ENCODE measurements at places on chromosomes 2 and 18.

- no peaks in the 10 kb centered on the region for H3K27me3 ChIP-seq
- no peak for DNase-seq
- H3K4me3 ChIP-seq = no peak overlapping the region
- H3K36me3 ChIP-seq = no peaks in the 10 kb centered on the region
Observed at GRCh38 chr2:36698993-36699392, 2.5 kb downstream of the VIT start.

DNA sequence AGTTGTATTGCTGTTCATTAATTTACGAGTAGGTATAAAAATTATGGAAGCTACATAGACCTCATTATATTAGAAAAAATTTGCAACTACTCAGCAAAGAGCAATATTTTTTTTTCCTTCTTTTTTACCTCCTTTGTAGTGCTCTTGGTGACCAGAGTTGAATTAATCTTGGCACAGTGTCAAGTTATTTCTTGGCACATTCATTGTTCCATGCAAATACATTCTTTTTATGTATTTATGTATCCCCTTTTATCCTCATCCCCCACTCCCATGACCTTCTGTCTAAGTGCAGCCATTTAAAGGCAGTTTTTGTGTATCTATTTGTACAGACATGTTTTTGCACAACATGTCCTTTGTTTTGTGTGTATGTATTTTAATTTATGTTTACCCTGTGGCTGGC, 224.5 kb downstream of the CCDC102B start:
- no peaks in the 10 kb centered on the region for H3K36me3 ChIP-seq
- H3K4me3 ChIP-seq = no peak overlapping the region
- H3K27ac ChIP-seq = no peak overlapping the region
- no peaks in the 10 kb centered on the region for H3K27me3 ChIP-seq

DNA sequence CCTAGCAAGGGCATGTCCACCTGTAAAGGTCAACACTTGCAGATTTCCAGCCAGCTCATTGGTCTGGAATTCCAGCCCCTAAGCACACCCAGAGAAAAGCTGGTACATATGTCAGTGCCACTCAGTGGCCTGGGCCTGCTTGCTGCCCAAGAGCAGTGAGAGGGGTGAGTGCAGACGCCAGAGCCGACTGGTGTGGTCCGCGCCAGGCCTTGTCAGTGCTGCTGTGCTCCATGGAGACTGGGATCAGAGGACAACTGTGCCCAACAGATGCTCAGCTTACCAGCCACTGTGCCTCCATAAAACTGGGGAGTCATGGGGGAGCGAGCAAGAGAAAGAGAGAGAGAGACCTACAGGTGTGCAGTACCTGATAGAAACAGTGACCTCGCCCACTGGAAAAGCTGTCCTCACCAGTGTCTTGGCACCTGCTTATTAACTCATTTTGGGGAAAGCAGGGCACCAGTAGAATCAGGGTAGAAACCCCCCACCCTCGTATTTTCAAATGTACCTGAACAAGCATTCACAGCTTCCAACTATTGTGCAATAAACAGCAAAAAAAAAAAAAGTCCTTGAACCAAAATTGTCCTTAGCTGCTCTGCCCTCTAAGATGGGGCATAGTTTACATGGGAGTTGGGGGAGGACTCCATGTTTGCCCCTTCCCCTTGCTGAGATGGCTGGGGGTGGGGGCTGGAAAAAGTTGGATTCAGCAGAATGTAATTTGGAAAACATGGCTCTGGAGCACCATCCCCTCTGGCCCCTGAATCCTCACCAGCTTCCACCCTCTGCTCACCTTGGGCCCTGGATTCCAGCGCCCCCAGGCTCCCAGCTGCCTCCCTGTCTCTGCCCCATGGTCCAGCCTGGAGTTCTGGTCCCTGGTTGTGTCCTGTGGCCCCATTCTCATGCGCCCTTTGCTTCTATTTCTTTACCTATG, 1.4 kb upstream of the SP140L start:
- H3K27me3 ChIP-seq = no peaks in the 10 kb centered on the region
- H3K27ac ChIP-seq = no peak overlapping the region
- no peak for DNase-seq
- no peaks in the 10 kb centered on the region for H3K4me1 ChIP-seq
- no peak overlapping the region for H3K4me3 ChIP-seq

DNA sequence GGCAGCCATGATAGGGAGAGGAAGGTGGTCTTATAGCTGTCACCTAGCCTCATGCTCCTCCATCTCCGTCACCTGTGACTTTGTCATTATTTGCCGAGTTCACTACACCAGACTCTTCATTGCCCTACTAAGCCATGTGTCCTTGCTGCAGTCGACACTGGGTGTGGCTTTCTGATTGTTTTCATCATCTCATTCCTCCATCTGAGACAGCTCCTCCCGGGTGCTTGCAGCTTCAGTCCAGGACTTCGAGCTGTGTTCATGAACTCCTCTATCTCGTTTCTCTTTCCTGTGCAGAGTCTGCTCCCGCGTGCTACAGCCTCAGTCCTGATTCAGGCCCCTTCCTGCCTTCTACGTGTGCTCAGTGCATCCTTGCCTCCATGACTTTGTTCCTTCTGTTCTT, 295.1 kb upstream of the TNP1 start:
- no peak overlapping the region for H3K27ac ChIP-seq
- H3K4me3 ChIP-seq = no peak overlapping the region
- H3K4me1 ChIP-seq = no peaks in the 10 kb centered on the region
- DNase-seq = no peak
- no peaks in the 10 kb centered on the region for H3K27me3 ChIP-seq

GRCh38 chr2:181178130-181178529, 197.7 kb downstream of the UBE2E3 start:
- H3K27me3 ChIP-seq = no peaks in the 10 kb centered on the region
- no peak overlapping the region for H3K27ac ChIP-seq
- H3K36me3 ChIP-seq = no peaks in the 10 kb centered on the region

GRCh38 chr2:189179570-189179950, at the start of gene COL5A2:
TSS of gene COL5A2 (minus strand) at chr2:189179761. CDS start at chr2:189179604, 157 bp downstream.
- peaks cover 23% of the 10 kb centered on the region for H3K4me1 ChIP-seq
- H3K27ac ChIP-seq = no peak within 1 kb of the TSS
- no peaks in the 10 kb centered on the region for H3K27me3 ChIP-seq
- DNase-seq = peak; percentile 56

DNA sequence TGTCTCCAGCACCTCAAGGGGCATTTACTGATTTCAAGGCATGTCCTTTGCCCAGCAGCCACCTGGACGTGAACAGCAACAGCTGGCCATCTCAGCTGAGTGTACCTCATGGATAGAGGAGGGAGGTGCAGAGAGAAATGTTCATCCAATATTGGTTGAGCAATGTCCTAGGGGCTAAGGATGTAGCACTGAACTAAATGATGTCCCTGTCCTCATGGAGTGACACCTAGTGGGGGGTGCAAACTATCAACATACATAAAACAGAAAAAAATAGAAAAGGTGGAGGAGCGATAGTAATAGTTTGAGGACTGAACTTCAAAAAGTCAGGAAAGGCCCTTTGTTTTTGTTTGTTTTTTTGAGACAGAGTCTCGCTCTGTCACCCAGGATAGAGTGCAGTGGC, 4.8 kb upstream of the UGGT1 start:
- H3K36me3 ChIP-seq = no peaks in the 10 kb centered on the region
- H3K4me3 ChIP-seq = no peak overlapping the region
- no peak overlapping the region for H3K27ac ChIP-seq

DNA sequence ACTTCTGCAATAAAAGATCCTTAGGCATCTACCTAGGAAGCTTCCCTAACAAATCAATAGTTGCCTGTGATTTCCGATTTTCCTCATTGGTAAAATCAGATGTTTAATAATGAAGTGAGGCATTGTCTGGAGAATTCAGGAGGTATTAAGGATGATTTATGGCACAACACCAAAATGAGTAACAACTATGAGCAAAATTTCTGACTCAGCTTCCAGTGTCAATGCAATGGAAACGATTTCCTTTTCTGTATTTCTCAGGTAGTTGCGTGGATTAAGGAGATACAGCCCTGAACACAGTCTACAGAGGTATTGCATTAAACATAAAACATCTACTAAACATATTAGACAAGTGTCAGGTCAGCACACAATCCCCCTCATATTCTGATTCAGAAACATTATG, 99.5 kb downstream of the EPB41L3 start:
- H3K27me3 ChIP-seq = no peaks in the 10 kb centered on the region
- H3K4me1 ChIP-seq = no peaks in the 10 kb centered on the region
- H3K27ac ChIP-seq = no peak overlapping the region

DNA sequence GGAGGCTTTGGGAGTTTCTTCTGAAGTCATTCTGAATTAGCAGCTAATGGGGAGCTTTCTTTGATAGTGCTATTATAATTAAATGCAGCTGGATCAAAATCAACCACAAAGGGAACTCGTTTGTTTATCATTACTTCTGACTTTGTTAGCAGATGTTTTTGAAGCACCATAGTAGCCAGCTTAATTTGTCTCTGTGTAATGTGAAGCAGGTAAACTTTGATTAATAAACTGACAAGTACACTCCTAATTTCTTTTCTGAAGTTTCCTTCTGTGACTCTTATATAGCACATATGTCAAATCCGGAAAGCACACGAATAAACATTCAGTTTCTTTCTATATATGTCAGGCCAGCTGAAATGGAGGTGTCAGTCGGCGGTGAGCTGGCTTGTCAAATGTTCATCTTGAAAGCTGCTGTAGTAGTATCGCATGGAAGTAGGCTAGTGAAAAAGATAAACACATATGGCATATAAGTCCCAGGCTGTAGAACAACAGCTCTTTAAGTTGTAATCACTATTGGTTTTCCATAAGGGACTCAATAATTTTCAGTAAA, 451.9 kb upstream of the ZEB2 start:
- H3K27ac ChIP-seq = no peak overlapping the region
- H3K4me3 ChIP-seq = no peak overlapping the region
- no peak for DNase-seq
- H3K4me1 ChIP-seq = no peaks in the 10 kb centered on the region
- no peaks in the 10 kb centered on the region for H3K27me3 ChIP-seq

- H3K4me3 ChIP-seq = peak overlapping the region; percentile 69
- H3K27ac ChIP-seq = no peak overlapping the region
- H3K4me1 ChIP-seq = peaks cover 19% of the 10 kb centered on the region
- DNase-seq = no peak
- H3K27me3 ChIP-seq = peaks cover 19% of the 10 kb centered on the region
Observed at GRCh38 chr18:31500051-31500688, 2.2 kb downstream of the DSG2 start.

DNA sequence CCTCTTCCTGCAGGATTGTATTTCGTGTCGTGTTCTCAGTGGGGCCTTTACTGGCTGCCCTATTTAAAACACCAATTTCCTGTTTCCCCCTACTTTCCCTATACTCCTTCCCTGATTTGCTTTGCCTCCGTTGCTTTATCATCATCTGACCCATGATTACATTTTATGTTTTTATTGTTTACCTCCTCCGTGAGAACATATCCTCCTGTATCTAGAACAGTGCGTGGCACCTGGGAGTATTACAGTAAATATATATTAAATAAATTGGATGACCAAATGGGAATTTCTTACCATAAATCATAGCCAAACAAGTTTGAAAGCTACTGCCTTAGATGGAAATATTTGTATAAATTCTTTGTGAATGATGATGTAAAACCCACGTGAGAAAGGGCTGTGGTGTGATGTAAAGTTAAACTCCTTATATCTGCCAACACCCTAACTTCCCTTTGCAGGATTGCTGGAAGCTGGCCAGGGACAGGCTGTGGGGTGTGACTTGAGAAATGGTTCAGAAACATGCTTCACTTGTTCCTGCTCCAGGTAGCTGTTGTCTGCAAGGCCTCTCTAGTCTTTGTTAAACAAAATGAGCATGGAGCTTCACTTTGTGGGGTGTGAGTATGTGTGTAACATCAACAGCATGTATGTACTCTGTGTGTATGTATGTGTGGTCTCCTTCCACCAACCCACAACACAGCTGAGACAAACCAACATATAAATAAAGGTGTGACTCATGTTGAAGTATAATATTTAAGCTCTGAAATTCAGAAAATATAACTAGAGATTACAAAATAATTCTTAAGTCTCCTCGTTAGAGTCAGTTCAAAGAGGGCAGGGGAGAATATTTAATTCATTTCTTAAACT, 40.3 kb downstream of the LHCGR start:
- no peak for DNase-seq
- H3K27ac ChIP-seq = no peak overlapping the region
- H3K4me3 ChIP-seq = no peak overlapping the region
- H3K4me1 ChIP-seq = peaks cover 32% of the 10 kb centered on the region
- H3K36me3 ChIP-seq = no peaks in the 10 kb centered on the region

DNA sequence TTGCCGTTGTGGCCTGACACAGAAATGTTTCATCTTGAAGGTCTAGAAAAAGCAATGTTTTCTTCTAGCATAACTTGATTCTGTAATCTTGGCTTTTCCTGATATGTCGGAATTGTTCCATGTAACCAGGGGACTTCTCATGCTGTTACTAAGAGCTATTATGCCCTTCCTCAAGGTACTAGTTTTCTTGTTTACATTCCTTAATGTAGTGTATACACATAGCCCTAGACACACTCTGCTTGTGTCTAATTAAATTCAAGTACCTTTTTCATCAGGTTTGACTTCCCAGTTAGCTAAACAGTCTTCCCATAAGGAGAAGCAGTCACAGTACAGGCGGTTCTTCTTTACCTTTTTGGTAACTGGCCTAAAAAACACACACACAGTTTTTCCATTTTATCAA, 122.8 kb upstream of the MSH6 start:
- H3K4me3 ChIP-seq = no peak overlapping the region
- DNase-seq = no peak
- H3K4me1 ChIP-seq = peaks cover 13% of the 10 kb centered on the region
- no peak overlapping the region for H3K27ac ChIP-seq
- no peaks in the 10 kb centered on the region for H3K36me3 ChIP-seq

DNA sequence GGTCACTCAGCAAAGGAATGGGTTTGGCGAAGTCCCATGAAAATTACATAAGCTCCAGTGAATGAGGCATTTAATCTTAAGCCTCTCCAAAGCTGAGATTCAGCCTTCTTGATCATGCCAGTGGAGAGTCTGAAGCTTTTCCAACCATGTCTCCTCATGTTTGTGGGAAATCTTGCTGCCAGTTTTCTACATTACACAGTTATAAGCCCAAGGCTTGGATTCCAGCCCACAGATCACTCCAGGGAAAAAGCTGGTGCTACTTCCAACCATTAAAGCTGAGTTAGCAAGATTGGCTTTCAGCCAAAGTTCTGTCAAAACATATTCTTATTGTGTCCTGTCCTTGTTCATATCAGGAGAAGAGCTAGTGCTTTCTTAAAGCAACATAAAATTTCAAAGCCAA, 293.8 kb downstream of the LRRTM4 start:
- H3K4me1 ChIP-seq = no peaks in the 10 kb centered on the region
- no peak for DNase-seq
- no peak overlapping the region for H3K27ac ChIP-seq
- H3K36me3 ChIP-seq = no peaks in the 10 kb centered on the region
- H3K27me3 ChIP-seq = no peaks in the 10 kb centered on the region
- H3K4me3 ChIP-seq = no peak overlapping the region

DNA sequence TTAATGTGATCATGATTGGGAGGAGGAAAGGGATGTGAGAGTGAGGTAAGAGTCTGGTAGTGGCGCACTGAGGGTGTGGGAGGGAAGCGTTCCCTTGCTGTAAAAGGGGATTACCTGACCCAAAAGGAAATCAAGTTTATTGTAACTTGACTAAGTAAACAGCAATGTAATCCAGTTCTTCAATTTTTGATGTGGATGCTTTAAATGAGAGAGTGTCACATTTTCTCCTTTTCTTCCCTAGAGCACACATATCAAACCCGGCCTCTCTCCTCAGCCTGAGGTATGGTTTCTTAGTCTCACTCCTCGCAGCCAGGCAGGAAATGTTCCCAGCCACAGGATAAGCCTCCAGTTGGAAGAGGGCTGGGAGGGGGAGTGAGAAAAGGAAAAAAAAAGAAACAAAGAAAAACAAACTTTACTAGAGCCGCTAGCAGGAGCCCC, 688 bp upstream of the ARHGAP28 start:
- DNase-seq = no peak
- no peaks in the 10 kb centered on the region for H3K36me3 ChIP-seq
- peak overlapping the region; percentile 81 for H3K27ac ChIP-seq
- H3K4me3 ChIP-seq = peak overlapping the region; percentile 64

Data from neural progenitor cell (in vitro differentiated cells).